ENCODE measurements at places on chromosomes 3 and 15. TPM values are rescaled to one million over a fixed set of nuclear protein-coding genes. Genes with fewer than 3 reads are reported as not detected.

DNA sequence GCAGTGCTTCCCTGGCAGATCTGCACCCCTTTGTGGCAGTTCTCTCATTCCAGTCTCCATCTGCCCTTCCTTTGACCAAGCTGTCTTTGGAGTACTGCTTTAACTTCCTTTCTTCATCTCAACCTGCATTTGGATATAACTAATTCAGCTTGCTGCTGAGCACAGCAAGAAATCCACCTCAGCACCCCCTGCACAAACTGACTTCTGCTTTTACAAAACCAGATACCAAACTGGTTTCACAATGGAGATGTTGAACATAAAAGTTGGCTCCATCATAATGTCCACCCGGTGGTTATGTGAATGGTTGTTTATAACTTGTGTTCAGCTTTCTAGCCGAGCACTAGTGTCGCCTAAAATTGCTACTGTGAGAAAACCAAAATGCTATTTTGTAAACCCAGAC is 341.1 kb upstream of the SEMA6D start:
- no peak for DNase-seq

DNA sequence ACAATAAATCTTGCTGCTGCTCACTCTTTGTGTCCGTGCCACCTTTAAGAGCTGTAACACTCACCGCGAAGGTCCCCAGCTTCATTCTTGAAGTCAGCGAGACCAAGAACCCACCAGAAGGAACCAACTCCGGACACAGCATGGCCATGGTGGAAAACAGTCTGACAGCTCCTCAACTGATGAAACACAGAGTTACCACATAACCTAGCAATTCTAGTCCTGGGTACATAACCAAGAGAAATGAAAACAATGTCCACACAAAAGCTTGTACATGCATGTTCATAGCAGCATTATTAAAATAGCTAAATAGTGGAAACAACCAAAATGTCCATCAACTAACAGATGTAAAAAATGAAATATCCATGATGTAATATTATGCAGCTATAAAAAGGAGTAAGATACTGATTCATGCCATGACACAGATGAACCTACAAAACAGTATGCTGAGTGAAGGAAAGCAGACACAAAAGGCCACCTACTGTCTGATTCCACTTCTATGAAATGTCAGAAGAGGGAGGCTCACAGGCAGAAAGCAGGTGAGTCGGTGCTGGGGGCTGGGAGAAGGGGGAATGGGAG is 36.8 kb downstream of the VGLL4 start:
- DNase-seq, result no peak

- no peak for DNase-seq
Observed at GRCh38 chr3:14204515-14205284, 26.1 kb downstream of the LSM3 start.

- no peak for DNase-seq
Observed at GRCh38 chr15:25172691-25173090, 217.9 kb downstream of the SNRPN start.

DNA sequence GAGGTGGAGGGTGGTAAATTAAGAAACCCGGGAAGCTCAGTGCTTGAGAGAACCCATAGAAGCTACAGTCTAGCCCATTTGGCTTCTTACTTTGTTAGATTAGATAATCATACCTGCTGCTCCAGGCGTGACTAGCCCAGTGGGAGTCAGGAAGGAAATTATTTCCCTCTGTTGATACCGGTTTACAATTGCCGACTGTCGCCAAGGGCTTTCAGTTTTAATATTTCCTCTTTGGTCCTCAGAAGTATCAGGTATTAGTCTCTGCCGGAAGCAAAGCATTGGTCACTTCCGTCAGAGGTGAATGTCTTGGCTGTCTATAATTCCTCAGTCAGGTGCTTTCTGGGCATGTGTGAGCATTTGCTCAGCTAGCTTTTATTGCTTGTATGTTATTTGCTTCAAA is 75.2 kb downstream of the LPP start:
- no peak for DNase-seq

- no peak for DNase-seq
Observed at GRCh38 chr3:17833786-17834559, 91.5 kb upstream of the TBC1D5 start.

DNA sequence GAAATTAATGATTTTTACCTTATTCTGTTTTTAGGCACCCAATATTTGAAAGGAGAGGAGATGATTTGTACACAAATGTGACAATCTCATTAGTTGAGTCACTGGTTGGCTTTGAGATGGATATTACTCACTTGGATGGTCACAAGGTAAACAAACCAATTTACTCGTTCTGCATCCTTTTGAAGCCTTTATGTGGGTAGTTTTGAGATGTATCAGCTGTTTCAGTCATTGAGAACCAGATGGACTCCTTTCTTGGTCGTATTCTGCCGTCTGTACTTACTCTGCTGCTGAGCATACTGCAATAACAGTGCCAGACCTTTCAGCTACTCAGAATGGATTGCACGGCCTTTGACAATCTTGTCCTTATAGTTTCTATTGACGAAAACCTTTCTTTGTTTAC is 13.3 kb downstream of the DNAJB11 start:
- DNase-seq, result no peak

DNA sequence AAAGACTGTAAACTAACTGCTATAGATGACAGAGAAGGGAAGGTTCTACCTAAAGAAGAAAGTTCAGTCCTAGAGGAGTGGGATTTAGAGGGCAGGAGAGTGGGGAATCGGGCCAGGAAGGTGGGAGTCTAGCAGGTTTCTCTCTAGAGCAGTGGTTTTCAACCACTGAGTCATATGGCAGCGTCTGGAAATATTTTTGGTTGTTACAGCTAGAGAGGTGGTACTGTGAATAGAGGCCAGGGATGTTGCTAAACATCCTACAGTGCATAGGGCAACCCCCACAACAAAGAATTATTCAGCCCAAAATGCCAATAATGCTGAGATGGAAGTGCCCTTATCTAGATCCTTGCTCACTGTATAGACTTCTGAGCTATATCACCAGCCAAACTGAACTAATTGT is 28.7 kb downstream of the ATP1B3 start:
- no peak for DNase-seq

DNA sequence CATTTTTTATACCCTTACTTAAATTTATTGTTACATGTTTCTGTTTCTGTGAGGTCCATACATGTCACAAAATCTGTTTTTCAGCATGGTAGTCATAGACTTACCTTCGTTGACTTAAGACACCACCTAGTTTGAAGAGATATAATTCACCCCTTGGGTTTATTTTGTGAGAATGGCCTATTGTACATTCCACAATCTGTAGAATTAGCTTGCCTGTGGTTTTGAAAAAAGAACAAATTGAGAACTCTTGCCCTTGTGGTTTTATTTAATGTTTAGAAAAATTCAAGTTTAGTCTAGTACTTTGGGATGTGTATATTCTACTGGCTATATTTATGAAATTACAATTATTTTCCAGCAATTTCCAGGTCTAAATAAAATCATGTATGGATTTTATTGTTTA is 31.6 kb downstream of the FILIP1L start:
- DNase-seq, result no peak

- DNase-seq, result no peak
Observed at GRCh38 chr15:65743637-65744252, 48.3 kb downstream of the DENND4A start.

Gene LCTL
- not detected for total RNA-seq

Gene TRH
- 0.49 TPM for total RNA-seq

Gene RARB
- total RNA-seq, result not detected

Gene ADGRG7
- not detected for total RNA-seq

Gene STRA6
- 9.2 TPM for total RNA-seq

Gene UBL7
- 79.9 TPM for total RNA-seq

Gene ACP3
- 0.44 TPM for total RNA-seq

Gene SRGAP3
- 12.0 TPM for total RNA-seq

Gene CHST13
- not detected for total RNA-seq
